Bronchial epithelial cell (primary cell): ENCODE measurements at places on chromosomes 2 and 18.

- DNase-seq = no peak
Observed at GRCh38 chr2:223055140-223055539, 3.1 kb downstream of the KCNE4 start.

DNA sequence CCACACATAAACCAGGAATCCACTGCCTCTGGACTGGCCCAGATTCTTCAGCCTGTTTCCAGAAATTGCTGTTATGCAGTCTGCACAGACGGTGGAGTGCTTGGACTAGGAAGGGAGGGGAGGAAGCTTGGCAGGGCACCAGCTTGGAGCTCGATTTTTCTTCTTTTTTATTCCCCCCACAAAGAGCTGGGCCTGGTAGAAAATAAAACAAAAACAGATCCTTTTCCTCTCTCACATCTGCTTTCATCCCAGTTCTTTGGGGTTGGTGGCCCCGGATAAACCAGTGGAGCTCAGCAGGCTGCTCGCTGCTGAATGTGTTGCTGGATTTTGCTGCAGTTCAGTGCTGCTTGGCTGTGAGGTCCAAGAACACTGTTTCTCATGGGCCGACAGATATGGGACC is 16.0 kb downstream of the LRRTM1 start:
- DNase-seq = no peak

- no peak for DNase-seq
Observed at GRCh38 chr2:234792621-234793022, 159.2 kb upstream of the SH3BP4 start.

GRCh38 chr18:79487183-79487800 is 91.6 kb downstream of the NFATC1 start:
- DNase-seq = no peak

DNA sequence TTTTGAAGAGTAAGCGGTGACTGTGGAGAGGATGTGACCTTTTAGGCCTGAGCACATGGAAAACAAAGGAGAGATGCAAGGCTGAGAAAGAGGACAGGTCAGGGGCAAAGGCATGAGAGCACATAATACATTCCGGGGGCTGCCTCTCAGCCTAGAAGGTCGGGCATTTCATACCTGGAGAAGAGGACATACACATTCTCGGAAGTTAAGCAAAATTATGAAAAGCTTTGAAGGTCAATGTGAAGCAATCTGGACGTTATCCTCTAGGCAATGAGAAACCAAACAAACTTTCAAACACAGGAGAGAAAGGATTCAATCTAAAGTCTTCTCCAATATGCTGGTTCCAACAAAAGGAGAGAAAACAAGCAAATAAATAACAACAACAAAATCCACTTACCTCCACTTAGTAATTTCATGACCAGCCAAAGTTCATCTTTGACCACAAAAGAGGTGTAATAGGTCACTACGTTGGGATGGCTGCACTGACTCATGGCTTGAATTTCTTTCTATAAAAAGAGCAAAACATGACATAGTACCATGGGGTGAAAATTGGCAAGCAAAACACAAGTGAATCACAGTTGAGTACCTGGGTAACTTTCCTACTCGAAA is 80.4 kb downstream of the STK39 start:
- peak; percentile 89 for DNase-seq

DNA sequence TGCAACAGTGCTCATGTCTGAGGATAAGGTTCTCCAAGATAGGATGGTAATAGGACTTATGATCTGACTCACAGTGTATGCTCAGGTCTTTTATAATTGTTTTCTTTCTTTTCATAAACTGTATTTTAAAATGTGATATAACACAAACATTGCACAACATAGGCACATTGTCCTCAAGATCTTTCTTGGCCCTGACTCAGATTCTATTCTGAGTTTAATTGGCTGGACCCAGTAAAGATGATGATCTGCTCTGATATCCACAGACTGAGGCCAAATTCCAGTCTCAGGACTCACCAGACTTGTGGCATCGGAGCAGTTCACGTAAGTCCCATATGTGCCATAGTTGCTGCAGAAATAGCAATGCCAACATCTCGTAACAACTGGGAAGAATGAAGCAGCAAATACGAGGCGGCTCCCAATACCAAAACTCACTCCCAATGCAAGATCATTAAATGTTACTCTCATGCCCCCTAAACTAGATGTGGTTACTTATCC is 448.9 kb upstream of the SLC14A2 start:
- peak; percentile 97 for DNase-seq

DNA sequence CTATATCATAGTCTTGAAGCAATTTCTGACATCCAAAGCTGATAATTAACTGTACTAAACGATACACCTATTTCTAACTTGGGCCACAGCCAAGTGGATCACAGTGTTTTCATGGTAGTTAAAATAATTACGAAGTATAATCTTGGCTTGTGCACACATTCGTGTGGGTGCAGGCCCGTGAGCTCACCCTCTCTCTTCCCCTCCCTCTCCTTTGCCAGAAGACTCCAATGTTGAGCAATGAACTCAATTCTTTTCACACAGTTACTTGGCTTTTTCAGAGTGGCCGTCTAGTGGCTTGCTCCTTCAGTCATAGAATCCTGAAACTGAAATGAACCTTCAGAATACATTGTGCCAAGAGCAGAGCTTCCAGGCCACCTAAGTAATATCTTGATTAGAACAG is 178.7 kb downstream of the NCKAP5 start:
- DNase-seq = no peak
